ENCODE measurements at places on chromosomes 7 and 10.

GRCh38 chr10:34996843-34997242 is 93.3 kb downstream of the CUL2 start:
- DNase-seq, result no peak

DNA sequence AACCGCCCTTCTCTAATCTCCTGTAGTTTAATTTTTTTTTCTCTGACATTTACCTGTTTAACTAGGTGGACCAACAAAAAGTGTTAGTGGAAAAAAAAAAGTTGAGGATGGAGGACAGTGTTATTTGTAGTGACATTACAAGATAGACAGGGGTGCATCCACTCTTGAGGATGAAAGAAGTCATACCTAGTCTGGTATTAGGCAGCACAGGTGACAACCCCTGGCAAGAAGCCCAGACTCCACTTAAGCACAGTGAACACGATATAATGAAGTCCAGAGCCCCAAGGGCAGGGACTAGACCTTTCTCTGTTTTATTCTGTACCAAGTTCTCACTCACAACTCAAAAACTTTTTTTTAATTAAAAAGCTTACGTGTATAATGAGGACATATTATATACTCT is 268.4 kb downstream of the GPR37 start:
- no peak for DNase-seq

- DNase-seq, result no peak
Observed at GRCh38 chr10:53667063-53667462, 894.5 kb upstream of the MBL2 start.

- no peak for DNase-seq
Observed at GRCh38 chr10:71845410-71846405, 5.3 kb downstream of the PSAP start.

GRCh38 chr7:70867513-70867912 is 264.4 kb upstream of the GALNT17 start:
- no peak for DNase-seq

GRCh38 chr7:136055266-136055665 is 78.1 kb upstream of the MTPN start:
- no peak for DNase-seq

DNA sequence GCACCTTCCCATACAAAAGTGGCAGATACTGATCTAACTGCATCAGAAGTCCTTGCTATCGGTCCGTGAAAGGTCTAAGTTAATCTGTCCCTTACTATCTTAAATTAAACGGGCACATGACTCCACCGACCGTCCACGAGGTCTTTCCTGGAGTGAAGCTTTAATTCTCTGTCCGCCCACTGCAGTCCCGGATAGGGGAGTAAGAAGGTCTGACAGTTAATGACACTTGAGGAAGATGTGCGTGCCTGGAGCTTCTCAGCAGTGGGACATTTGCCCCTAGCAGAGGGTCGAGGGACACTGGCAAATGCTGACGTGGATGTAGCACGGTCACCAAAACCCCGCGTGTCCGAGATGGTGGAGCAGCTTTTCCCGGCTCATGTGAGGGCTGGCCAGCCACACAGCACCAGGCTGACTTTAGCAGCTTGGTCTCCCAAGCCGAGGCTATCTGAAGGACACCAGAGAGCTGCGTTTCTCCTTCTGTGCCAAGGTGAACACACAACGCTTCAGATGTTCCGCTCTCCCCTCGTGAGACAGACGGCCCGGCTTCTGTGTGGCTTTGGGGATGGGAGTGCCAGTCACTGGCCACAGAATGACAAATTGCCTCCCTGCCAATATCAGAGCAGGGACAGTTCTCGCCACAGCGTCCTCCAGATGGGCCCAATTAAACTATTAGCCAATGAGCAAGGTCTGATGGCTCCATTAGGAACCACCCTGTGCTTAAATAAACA is 86.6 kb downstream of the ADARB2 start:
- no peak for DNase-seq

DNA sequence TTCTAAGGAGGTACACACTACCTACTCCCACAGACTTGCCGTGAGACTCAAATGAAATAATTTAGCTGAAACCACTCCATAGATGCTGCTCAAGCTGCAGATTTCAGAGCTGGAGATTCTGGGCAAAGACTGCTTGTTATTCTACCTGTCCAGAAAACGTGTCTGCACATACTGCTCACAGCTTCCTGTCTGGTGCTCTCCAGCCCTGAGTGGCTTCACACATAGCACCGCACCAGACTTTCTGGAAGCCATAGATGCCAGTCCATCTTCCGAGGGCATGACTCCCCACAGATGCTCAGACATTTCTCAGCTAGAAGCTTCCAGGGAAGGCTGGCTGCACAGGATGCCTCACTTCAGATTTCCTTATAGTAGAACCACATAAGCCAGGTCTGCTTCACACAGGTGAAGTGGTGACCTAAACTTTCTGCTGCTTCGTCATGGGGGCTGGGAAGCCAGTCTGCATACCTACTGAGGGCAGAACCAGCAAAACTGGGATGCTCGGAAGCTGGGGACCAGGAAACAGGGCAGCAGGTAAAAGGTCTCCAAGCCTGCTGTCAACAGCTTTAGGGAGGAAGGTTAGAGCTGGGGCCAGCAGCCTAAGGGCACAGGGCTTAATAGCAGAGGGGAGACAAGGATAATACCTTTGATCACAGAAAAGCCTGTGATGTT is 18.2 kb downstream of the CCDC6 start:
- DNase-seq, result no peak

DNA sequence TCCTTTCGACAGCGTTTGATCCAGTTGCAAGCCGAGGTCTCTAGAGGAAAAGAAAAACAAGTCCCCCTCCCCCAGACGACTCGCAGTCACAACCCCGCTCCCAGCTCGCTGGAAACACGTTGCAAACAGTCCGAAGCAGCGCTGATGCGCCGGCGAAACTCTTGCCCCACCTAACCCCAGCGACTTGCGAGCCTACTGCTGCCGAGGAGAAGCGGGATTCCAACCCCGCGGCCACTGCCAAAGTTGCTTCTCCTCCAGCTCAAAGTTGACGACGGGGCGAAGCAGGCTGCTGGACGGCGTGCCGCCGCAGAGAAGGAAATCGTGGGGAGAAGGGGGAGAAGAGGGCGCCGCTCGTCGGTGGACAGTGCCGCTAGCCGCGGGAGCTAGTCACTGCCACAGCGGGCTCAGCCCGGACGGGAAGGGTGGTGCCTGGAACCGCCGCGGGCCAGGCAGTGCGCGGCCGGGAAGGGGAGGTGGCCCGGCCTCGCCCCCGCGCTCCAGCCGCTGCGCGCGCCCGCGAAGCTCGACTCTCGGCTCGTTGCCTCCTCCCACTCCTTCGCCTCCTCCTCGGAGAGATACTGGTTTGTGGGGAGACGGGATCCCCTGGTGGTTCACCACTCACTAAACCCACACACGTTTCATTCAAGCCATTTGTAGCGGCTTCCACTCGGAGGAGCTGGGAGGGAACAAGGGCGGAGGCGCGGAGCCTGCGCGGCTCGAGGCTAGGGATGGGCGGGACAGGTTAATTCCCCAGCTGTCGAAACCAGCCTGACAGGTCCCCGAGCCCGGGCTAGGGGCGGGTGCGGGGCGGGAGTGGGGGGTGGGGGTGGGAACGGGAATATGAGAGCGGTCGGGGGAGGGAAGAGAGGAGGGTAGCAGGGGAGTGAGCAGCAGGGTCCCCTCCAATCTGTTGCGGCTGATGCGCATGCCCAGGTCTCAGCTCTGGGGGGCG is at the start of gene GPR37:
Gene GPR37 (minus strand): TSS at position 392 of the 952 bp plus-strand sequence. CDS start 816 bp downstream, outside the sequence.
- DNase-seq, result peak; percentile 27

GRCh38 chr7:87119581-87119980 is 32.7 kb upstream of the DMTF1 start:
- DNase-seq, result no peak

DNA sequence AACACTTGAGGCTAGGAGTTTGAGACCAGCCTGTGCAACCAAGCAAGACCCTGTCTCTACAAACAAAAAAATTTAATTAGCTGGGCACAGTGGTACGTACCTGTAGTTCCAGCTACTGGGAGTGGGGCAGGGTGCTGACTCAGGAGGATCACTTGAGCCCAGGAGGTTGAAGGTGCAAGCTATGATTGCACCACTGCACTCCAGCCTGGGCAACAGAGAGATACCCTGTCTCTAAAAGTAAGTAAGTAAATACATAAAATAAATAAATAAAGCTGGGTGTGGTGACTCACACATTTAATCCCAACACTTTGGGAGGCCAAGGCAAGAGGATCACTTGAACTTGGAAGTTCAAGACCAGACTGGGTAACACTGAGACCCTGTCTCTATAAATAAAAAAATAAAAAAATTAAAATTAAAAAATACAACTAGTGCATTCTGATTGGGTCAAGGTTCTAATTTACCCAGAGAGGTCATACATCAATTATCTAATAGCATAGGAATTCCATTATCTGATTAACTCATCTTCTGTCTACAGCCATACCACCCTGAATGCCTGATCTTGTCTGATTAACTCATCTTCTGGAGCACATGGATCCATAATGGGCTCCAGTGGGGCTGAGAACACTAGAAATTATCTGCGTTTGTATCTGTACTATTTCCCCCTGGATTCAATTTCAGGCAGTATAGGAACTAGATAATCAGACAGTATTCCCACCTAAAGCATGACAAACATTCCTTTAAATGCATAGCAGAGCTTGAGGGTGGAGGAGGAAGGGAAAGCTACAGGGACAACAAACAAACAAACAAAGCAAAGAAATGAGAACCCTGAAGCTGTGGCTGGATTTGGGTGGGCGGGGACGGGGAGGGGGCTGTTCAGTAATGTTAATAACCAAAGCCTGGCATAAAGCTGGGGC is 21.0 kb upstream of the HILPDA start:
- no peak for DNase-seq

- DNase-seq, result no peak
Observed at GRCh38 chr10:111200505-111201186, 123.8 kb downstream of the ADRA2A start.

- peak; percentile 60 for DNase-seq
Observed at GRCh38 chr7:4775848-4776623, 613 bp downstream of the AP5Z1 start.

- DNase-seq, result no peak
Observed at GRCh38 chr10:19683960-19684359, 132.3 kb upstream of the PLXDC2 start.

- no peak for DNase-seq
Observed at GRCh38 chr10:70932392-70933196, 44.2 kb upstream of the PCBD1 start.

DNA sequence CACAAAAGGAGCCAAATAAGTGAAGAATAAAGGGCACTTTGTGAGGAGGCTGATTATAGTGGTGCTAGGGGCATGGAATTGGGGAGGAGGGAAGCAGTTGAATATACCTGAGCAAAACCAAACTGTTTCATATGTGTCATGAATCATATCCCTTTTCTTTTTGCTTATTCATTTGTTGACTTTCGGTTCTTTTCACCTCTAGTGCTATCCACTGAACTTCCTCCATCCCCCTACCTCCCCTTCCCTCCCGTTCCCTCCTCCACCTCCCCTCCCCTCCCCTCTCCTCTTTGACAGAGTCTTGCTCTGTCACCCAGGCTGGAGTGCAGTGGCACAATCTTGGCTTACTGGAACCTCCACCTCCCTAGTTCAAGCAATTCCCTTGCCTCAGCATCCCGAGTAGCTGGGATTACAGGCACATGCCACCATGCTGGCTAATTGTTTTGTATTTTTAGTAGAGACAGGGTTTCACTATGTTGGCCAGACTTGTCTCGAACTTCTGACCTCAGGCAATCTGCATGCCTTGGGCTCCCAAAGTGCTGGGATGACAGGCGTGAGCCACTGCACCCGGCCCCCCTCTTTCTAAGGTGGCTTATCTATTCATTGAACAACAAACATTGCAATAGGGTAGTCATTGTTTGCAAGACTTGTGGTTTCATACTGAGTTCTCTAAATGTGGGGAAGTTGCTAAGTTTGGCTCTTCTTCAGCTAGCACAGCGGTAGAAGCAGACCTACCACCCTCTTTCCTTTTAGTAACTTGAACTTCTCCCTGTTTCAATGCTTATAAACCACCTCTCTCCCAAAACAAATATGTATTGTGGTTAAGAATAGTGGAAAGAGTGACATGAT is 150.4 kb upstream of the PRPS1L1 start:
- no peak for DNase-seq

DNA sequence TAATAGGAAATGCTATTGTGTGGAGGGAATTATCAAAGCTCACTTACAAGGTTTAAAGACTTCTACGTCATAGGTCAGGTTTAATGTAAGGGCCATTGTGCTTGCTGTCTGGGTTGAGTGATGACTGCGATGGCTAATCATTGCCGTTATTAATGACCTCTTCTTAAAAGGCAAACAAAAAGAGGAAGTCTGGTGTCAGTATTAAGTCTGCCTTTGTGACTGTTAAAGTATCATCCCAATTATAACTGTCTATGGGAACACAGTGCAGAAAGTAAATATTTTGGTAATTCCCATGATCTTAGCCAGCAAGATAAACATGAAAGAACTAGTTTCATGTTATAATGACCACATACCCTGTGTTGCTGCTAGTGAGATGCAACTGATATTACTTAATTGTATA is 382.4 kb downstream of the BBS9 start:
- DNase-seq, result peak; percentile 23

All from kidney capillary endothelial cell (primary cell).